Stimulated activated CD4-positive, alpha-beta T cell treated with anti-CD3 and anti-CD28 coated beads, Interleukin-4, amount 100 ng/mL, for 48 hours (primary cell): ENCODE measurements at places on chromosomes 7 and 10.

DNA sequence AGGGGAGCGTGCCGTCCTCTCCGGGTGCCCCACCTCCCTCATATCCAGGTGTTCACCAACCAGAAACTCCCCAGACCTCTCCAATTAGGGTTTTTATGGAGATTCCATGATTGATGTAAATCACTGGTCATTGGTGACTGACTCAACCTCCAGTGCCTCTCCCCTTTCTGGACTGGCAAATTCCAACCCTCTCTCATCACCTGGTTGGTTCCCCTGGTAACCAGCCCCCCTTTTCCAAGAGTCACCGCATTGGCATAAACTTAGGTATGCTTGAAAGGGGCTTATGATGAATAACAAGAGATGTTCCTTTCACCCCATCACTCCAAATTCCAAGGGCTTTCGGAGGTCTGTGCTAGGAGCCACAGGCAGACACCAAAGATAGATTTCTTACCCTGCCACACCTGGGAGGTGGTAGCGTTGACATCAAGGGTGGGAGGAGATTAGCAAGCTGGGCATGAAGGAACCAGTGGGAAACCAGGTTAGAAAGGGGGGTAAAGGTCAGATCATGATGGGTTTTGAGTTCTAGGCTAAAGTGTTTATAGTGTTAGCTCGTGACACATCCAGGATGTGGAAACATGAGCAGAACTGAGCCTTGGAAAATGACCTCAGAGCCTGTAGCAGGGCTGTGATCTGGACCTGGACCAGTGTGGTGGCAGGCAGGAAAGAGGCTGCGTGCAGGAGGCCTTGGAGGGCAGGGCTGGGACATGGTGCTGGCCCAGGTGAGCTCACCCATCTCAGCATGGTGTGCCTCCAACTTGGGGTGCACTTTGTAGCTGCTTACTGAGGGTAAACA lies 45.1 kb downstream of the CAMK1D start:
- DNase-seq, result no peak

DNA sequence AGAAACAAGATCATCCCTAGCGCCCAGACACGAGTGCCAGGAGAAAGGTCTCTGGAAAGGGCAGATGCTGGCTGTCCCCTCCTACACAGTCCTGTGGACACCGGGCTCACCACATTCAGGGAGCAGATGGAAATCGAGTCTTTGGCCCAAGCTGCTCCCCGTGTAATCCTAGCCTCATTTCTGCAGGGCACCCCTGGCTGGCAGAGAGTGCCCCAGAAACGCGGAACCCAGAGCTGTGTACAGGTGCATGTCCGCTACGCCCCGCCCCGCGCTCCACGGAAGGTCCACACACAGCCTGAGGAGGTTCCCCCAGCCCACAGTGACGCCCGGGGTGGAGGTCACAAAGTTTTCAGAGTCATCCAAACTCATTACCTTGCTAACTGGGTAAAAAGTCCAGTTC lies 202.8 kb downstream of the MAD1L1 start:
- DNase-seq, result no peak

- no peak for DNase-seq
Measured at GRCh38 chr7:84877943-84878570, 308.8 kb downstream of the SEMA3D start.

- DNase-seq, result no peak
Measured at GRCh38 chr10:26682931-26683330, 14.6 kb upstream of the PDSS1 start.

DNA sequence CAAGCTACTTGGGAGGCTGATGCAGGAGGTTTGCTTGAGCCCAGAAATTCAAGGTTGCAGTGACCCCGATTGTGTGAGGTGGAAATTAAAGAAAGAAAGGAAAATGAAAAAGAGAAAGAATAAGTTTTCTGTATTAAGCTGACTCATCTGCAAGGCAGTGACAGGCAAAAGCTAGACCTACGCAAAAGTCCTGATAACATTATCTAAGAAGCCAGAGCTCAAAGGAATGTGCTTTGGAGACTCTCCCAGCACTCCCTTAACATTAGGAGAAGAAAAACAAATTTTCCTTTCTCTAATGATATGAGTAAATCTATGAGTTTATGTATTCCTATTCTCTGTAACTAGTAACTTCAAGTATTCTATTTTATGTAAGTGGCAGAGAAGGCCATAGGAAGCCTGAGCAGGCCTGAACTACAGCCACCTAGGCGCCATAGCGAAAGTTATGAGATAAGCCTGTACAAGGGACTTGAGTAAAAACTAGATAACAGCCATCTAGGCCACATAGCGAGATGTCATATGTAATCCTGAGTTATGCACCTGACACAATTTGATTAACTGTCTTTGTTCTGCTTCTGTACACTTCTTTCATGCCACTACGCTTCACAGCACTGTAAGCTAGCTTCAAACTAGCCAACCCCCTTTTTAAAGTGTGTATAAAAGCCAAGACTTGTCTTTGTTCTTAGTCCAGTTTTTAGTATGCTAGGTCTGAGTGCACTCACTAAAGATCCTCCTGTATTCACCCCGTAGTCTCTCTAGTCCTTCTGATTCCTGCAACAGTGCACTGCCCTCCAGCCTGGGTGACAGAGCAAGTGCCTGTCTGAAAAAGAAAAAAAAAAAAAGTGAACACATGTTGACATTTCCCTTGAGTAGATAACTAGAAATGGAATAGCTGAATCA lies 9.4 kb upstream of the ZWINT start:
- DNase-seq, result no peak

DNA sequence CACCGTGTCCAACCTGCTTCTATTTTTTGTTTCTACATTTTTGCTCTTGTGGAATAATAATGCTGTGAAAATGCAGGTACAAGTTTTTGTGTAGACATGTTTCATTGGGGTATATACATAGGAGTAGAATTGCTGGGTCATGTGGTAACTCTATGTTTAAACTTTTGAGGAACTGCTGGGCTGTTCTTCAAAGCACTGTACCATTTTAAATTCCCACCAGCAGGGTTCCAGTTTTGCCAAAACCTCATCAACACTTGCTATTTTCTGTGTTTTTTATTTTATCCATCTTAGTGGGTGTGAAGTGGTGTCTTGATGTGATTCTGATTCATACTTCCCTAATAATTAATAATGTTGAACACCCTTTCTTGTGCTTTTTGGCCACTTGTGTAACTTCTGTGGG lies 138.6 kb downstream of the RGS10 start:
- DNase-seq, result no peak

- peak; percentile 63 for DNase-seq
Measured at GRCh38 chr10:64041185-64041988, 520.2 kb downstream of the REEP3 start.

GRCh38 chr7:90675982-90676381 lies 79.9 kb downstream of the CDK14 start:
- no peak for DNase-seq

- no peak for DNase-seq
Measured at GRCh38 chr7:115707258-115708012, 323.1 kb downstream of the TFEC start.

- DNase-seq, result no peak
Measured at GRCh38 chr10:117631276-117632145, 89.0 kb downstream of the EMX2 start.

DNA sequence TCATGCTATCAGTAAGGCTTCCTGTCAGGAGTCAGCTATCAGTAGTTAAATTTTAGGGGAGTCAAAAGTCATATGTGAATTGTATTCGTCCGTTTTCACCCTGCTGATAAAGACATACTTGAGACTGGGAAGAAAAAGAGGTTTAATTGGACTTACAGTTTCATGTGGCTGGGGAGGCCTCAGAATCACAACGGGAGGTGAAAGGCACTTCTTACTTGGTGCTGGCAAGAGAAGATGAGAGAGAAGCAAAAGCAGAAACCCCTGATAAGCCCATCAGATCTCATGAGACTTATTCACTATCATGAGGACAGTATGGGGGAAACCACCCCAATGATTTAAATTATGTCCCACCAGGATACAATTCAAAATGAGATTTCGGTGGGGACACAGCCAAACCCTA lies 47.1 kb downstream of the KLF6 start:
- DNase-seq, result no peak

DNA sequence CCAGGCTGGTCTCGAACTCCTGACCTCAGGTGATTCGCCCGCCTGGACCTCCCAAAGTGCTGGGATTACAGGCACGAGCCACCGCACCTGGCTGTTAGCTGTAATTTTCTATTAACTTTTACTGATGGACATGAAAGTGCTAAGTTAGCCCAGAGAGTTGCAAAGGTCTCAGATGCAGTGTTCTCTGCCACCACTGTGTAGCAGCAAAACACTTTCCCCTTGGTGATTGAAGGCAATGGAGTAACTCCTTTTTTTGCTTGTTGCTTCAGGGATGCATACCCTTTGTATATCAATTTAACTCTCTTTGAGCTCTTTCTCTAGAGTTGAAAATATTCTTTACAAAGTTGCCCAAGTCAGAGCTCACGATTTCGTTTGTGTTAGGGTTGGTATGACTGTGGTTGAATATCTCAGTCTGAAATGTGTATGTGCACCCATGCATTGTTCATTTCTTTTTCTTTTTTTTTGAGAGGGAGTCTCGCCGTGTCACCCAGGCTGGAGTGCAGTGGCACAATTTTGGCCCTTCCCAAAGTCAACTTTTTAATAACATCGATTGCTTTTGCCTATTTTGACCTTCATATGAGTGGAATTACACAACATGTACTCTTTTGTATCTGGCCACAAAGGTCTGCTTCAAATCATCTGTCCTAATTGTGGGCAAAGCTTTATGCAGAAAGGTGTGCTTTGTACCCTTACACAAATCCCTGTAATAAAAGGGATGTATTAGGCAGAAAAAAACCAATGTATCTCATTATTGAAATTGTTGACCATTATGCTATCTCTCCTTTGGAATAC lies 52.6 kb downstream of the GTF2I start:
- no peak for DNase-seq
